ENCODE measurements at places on chromosomes 2 and 18.

DNA sequence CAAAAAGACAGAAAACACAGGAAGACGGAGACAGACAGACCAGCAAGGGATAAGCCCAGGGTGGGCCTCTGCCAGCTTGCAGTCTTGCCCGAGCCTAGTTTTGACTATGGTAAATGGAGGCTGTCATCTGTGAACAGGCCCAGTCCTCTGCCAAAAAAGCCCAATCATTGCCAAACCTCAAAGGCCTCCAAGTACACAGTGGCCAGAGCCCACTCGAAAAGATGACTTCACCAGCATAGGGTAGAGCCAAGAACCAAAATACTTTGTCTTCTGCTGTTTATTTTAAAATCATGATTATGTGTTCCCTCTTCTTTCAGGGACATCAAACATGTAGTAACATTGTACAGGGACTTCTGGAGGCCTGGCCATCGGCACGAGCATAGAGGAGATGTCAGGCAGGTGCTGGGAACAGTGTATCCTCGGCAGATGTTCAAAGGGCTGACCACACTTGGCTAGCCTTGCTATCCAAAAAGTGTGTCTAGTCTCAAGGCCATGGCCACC lies 66.0 kb downstream of the TTC32 start:
- ATAC-seq, result no peak

DNA sequence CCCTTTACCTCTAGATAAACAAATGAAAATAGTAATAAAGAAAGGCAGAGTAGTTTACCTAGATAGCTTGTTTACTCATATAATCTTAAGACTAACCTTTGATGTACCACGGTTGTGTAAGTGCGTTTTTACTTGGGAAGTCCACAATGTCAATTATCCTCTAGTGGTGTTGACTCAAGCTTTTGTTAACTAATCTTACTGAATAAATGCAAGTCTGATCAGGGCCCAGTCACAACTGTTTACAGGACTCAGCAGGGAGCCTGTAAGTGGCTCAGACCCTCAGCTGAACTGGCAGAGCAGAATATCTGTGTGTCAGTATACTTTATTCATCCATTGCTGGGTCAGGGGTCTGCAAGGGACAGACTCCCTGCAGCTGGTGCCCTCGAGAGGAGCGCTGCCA lies 98.1 kb upstream of the ACAA2 start:
- no peak for ATAC-seq

GRCh38 chr2:16729335-16729734 lies 63.7 kb upstream of the CYRIA start:
- no peak for ATAC-seq

DNA sequence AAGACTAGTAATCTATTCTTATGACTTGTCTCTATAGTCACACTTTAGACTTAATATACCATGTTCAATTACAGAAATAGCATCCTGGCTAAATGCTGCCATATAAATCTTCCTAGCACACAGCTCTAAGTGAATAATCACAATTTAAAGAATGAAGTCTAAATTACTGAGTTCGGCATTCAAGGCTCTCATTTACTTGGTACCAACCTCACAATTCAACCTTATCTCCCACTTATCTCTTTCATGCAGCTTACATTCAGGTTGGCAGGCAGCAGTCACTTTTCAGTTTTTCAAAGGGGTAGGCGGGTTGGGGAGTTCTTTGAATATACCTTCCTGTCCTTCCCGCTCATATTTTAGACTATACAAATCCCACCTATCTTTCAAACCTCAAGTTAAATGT lies 1.5 kb downstream of the MMADHC start:
- no peak for ATAC-seq

GRCh38 chr2:232993231-232993821 lies 19.7 kb downstream of the NGEF start:
- no peak for ATAC-seq

GRCh38 chr2:55160422-55160821 lies 71.7 kb downstream of the CLHC1 start:
- ATAC-seq, result no peak

GRCh38 chr2:216838151-216838550 lies 21.7 kb downstream of the TNP1 start:
- ATAC-seq, result no peak

DNA sequence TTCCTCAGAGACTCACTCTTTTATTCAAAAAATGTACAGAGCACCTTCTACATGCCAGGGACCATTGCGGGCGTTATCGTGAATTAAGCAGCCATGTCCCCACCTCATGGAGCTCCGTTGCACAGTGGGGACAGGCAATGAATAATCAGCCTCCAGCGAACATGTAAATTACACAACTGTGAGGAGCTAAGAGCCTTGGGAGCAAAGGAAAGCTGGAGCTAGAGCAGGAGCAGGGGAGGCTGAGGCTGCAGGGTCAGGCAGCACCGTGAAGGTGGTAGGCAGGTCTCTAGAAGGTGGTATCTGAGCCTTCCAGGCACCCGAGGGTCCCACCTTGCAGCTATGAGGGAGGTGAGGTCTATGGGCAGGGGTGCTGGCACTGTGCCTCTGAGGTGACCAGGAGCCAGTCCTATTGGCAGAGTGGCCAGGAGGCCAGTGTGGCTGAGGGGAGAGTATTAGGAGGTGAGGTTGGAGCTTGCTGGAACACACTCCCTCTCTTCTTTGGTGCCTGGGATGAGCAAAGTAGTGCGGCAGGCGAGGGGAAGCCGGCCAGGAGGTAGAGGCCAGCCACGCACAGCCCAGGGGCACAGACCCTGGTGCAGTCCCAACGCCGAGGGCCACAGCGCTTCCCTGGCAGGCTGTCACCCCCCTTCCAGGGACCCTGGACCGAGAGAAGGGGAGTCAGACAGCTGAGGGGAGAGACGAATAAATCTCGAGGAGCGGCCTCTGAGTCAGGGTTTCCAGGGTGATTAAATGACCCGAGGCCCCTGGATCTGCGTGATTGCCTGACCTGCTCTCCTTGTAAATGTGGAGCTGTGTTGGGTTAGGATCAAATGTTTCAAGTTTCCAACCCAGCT lies 167.3 kb downstream of the SEPTIN10 start:
- ATAC-seq, result peak; percentile 13

DNA sequence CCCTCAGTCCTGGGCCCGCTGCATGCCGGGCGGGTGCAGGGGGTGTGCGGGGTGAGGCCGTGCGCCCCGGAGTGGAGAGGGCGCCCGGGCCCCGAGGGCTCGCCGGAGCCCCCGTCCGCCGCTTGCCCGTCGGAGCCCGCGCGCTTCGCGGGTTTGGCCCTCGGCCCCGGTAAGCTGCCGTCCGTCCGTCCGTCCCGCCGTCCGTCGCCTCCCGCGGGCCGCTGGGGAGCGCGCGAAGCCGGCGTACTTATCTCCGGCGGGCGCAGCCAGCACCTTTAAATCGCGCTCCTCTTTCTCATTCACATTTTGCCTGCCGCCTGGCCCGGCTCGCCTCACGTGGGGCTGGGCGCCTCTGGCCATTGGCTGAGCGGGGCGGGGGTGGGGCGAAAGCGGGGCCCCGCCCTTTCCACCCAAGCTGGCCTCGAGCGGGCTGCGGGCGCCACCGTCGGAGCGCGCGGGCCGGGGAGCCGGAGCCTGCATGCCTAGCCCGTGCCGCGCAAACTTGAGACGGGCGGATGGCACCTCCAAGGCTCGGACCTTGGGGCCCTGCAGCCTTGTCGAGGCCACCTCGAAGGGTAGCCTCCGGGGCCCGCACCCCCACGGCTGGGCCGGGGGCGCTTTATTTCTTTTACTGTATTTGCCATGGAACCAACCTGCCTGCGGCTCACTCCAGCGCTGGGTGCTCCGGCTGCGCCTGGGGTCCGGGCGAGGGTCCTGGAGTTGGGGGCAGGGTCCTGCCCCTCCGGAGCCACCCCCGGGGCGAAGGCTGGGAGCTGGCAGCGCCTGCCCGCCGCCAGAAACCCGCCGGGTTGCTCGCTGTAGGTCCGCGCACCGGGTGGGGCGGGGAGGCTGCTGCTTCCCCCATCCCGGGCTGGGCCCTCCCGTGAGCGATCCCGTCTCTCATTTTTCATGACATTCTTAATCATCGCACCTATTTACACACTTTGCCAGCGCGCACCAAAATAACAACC lies at the start of gene GBX2:
TSS of gene GBX2 (minus strand) at position 277 of the 971 bp plus-strand sequence. CDS start 415 bp downstream, outside the sequence.
- ATAC-seq, result peak; percentile 46

- ATAC-seq, result peak; percentile 55
Observed at GRCh38 chr2:106745468-106745867, 140.5 kb downstream of the ST6GAL2 start.
